ENCODE measurements at places on chromosomes 4 and X. TPM values are rescaled to one million over a fixed set of nuclear protein-coding genes. Genes with fewer than 3 reads are reported as not detected.

Gene PNMA3
- total RNA-seq = 0.27 TPM

Gene WDR13
- total RNA-seq = 64.6 TPM

Gene PF4V1
- not detected for total RNA-seq

Gene CXCL1
- total RNA-seq = 14.5 TPM

Gene WWC2
- total RNA-seq = 19.0 TPM

Gene RASSF6
- 0.80 TPM for total RNA-seq

Gene OTC
- not detected for total RNA-seq

Gene CT45A2
- total RNA-seq = not detected

Gene NUDT10
- 0.51 TPM for total RNA-seq

Gene EXOC1L
- total RNA-seq = not detected
